Activated T-cell treated with anti-CD3 and anti-CD28 coated beads, Interleukin-2, amount 50 U/mL, for 24 hours (primary cell): ENCODE measurements at places on chromosomes 2 and 18.

- no peak for DNase-seq
Measured at GRCh38 chr18:35389095-35389618, 12.0 kb upstream of the ZNF396 start.

GRCh38 chr2:189060096-189060642 lies 86.0 kb downstream of the COL3A1 start:
- DNase-seq, result no peak

- DNase-seq, result peak; percentile 14
Measured at GRCh38 chr2:239670463-239671120, 269.8 kb upstream of the HDAC4 start.

DNA sequence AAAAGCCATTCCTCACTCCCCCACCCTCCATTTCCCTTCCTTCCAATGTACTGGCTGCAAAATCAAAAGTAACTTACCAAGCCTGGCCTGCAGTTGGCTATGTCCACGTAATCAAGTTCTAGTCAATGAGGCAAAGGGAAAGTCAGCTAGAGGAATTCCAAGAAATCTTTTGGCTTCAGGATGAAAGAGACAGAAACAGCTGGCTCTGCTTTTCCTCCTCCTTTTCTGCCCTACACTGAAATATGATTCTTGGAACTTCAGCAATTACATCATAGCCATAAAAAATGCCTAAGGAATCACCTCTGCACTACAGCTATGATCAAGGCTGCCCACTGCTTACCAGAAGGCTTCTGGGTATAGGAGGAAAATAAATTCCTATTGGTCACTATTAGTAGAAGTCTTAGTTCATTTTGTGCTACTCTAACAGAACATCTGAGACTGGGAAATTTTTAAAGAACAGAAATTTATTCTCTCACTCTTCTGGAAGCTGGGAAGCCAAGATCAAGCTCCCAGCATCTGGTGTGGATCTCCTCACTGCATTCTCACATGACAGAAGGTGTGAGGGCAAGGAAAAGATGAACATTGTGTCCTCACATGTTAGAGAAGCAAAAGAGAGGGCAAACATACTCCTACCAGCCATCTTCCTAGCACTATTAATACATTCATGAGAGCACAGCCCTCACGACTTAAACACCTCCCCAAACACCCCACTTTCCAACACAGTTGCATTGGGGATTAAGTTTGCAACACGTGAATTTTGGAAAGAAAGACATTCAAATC lies 219.9 kb downstream of the TMX3 start:
- no peak for DNase-seq

DNA sequence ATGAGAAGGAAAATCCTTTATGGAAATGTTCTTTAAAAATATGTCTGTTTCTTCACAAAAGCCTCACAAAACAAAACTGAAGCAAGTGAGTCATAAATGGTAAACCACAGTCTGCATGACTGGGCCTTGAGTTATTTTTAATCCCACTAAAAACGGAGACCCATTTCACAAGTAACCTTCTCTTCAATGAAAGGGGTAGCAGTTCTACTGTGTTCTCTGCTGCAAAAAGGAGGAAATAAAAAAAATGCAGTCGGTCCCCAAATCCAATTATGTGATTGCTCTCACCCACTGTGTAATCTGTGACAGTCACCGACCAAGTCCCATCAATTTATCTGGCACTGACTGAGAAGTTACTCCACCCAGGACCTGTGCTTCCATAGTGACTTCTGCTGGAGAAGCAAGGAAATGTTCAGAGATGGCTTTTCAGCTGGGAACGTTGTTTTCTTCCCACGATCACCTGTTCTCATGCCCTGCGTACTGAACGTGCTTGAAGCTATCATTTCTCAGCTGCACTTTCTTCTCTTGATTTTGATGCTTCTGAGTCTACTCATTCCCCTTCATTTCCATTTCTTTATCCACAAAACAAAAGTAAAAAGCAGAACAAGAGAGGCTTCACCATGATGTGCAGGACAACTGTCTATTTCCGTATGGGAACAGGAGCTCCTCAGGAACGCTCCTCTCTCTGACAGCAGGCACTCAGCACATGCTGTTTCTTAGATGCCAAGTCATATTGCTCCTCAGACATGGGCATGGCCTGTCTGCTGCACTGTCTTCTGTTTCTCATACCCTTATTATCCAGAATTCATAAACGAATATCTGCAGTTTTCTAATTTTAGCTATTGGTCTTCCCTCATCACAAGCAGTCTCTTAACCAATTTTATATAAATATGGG lies 80.0 kb upstream of the TMEM200C start:
- DNase-seq, result no peak

GRCh38 chr2:25079050-25079635 lies 37.3 kb downstream of the EFR3B start:
- DNase-seq, result no peak

GRCh38 chr2:24731923-24732322 lies 61.3 kb downstream of the PTRHD1 start:
- DNase-seq, result no peak

- no peak for DNase-seq
Measured at GRCh38 chr2:159759577-159759976, 38.4 kb downstream of the CD302 start.

GRCh38 chr2:232022718-232023117 lies 61.2 kb downstream of the DIS3L2 start:
- DNase-seq, result no peak

DNA sequence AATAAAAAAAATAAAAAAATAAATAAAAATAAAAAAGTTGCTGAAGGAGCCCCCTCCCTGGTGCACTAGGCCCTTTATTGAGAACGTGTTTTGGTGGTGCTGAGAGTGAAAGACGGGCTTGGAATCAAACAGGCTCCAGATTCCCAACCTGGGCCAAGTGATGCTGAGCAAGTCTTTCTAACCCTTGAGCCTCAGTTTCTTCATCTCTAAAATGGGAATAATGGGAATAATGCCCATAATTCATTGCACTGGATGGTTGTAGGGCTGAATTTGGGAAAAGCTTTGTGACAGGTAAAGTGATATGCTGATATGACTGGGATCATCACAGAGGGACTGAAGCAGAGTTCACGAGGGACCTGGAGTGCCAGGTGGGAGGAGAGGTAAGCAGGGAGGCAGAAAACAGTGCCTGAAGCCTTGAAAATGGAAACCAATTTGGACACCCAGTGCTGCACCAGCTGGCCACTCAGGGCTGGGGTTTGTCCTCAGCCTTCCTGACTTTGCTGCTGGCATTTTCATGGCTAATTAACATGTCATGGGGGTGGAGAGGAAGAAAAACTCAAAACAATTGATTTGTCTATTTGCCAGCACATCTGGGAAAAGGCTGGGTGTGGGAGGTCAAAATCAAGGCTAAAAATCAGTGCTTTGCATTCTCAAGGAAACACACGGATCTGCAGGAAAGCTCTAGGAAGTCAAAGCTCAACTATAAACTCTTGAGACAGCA lies 241.3 kb downstream of the LOXHD1 start:
- no peak for DNase-seq

- DNase-seq, result no peak
Measured at GRCh38 chr2:207110715-207111114, 55.0 kb downstream of the KLF7 start.

- DNase-seq, result no peak
Measured at GRCh38 chr18:31098878-31099277, 3.3 kb downstream of the DSC2 start.

GRCh38 chr2:32862269-32863055 lies 84.3 kb upstream of the LTBP1 start:
- no peak for DNase-seq

- no peak for DNase-seq
Measured at GRCh38 chr2:217905896-217906295, 96.9 kb downstream of the TNS1 start.

DNA sequence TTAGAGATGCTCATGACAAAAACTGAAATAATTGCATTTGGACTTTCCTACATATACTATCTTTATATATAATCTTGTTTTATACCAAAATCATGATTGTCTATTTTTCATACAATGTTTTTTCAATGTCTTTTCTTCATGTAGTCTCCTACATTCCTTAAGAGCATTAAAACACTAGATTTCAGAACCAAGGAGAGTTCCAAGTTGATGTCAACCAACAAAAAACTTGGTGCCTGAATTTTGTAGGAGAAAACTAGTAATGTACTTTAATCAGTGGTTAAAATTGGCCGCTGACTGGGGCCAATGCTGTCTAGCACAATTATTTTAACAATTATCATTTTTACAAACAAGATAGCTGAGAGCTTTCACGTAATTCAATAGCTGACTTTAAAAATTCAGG lies 678.8 kb downstream of the DCC start:
- no peak for DNase-seq

DNA sequence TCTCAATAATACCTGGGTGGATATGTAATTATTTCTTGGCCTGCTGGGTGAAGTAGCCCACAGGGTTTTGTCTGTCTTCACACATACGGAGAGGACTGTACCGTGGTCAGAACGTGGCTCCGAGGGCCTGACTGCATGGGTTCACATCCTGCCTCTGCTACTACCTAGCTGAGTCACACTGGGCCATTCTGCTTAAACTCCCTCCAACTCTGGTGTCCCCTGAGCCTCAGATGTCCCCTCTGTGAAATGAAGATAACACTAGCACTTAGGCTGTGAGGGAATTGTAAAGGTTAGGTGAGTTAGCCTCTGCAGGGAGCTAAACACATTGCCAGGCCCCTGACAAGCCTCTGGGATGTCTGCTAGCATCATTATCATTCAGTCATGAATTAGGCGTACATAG lies 120.1 kb upstream of the NABP1 start:
- DNase-seq, result no peak

DNA sequence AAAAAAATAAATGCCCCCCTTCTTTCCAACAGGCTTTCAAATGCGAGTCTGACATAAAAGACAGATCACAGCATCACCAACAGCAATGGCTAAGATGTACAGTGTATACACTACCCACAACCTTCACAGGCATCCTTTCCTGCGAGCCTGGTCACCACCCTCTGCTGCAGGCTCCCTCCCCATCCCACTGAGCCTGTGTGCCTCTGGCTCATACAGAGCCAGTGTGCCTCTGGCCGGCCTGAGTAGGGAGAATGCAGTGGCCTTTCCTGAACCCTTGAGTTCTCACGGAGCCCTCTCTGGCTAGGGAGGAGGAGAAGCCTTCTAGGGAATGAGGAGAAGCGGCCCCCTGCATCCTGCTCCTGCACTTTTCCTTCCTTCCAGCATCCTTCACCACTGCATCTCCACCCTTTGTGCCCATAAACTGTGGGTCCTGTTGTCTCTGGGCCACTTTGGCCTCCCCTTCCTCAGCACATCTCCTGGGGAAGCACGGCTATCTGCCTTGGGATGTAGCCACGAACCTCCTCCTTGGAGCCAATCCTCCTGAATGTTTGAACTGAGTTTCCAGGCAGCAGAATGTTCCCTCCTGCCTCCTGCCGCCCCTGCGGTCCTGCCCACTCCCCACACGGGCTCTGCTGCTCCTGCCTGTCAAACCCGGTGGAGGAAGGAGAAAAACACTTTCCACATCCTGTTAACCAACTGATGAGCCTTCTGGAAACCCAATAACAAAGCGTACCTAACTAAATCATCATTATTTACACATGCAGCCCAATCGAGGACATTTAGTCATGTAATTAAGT lies 22.5 kb downstream of the GYPC start:
- no peak for DNase-seq

- no peak for DNase-seq
Measured at GRCh38 chr2:159758686-159759085, 39.3 kb downstream of the CD302 start.

GRCh38 chr2:9779596-9780264 lies 63.5 kb upstream of the TAF1B start:
- peak; percentile 55 for DNase-seq

DNA sequence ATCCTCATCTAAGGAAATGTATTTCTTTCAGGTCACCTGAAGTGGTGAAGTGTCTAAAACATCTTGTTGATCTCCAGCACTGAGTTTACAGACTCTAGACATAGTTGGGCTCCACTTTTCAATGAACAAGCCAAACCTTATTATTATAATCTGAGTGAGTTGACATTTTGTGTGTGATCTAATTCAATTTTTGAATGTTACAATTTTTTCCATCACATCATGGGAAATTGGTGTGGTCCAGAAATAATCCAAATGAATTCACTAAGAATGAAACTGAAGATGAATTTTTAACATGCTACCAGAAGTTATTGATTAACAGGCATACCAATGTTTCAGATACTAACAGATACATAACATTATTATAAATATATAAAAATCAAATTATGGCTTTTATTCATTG lies 75.6 kb upstream of the EFEMP1 start:
- DNase-seq, result no peak

DNA sequence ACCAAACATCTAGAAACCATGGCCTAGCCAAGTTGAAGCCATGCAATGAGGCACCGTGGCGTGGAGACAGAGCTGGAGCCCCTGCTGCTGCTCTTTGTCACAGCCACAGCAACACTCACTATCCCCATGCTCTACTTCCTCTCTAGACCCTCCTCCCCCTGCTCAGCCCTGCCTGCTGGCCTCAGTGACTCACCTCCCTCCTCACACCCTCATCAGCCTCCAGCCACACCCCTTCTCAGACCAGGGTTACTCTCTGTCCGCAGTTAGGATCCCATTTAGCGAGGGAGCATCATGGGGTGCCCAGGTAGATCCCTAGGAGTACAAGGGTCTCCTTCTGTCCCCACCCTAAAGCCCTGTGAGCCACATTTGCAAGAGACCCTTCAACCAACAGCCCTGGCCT lies 25.4 kb upstream of the SOX11 start:
- no peak for DNase-seq

DNA sequence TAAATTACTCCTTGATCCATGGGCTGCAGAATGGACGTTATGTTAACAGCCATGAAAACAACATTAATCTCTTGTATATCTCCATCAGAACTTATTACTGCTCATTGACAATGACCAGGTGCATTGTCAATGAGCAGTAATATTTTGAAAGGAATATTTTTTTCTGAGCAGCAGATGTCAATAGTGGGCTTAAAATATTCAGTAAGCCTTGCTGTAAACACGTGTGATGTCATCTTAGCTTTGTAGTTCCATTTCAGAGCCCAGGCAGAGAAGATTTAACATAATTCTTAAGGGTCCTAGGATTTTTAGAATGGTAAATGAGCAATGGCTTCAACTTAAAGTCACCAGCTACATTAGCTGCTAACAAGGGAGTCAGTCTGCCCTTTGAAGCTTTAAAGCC lies 26.6 kb downstream of the CFAP210 start:
- DNase-seq, result no peak

GRCh38 chr18:50250935-50251334 lies 15.4 kb downstream of the CFAP53 start:
- no peak for DNase-seq

- no peak for DNase-seq
Measured at GRCh38 chr2:162968306-162968705, 129.7 kb upstream of the KCNH7 start.

GRCh38 chr2:27545348-27546141 lies 37.3 kb upstream of the ZNF512 start:
- DNase-seq, result no peak

DNA sequence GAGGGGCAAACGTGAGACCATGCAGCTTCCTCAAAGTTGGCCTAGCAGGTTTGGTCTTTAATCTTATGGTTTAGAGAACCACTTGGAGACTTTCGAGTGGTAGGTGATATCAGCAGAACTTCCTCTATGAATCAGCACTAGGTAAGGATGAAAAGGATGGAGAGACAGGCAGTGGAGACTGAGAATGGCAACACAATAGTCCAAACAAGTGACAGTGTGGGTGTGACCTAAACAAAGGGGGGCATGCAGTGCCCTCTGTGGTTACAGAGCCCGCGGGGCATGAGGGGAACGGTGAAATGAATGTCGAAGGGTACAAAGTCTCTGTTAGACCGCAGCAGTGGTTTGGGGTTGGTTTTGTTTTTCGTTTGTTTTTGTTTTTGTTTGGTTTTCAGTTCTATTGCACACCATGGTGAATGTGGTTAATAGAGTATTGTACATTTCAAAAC lies 143.9 kb downstream of the L3MBTL4 start:
- DNase-seq, result no peak

GRCh38 chr18:7038330-7038851 lies 79.2 kb downstream of the LAMA1 start:
- no peak for DNase-seq

GRCh38 chr2:236376566-236377244 lies 112.5 kb upstream of the ASB18 start:
- DNase-seq, result no peak
